ENCODE measurements at places on chromosomes 5 and 9.
A peak's percentile ranks its signal among the peaks of the same experiment; 100 is the strongest.

- DNase-seq, result no peak
These were observed 1.3 kb downstream of the CCT5 start for GRCh38 chr5:10251405-10251804.

DNA sequence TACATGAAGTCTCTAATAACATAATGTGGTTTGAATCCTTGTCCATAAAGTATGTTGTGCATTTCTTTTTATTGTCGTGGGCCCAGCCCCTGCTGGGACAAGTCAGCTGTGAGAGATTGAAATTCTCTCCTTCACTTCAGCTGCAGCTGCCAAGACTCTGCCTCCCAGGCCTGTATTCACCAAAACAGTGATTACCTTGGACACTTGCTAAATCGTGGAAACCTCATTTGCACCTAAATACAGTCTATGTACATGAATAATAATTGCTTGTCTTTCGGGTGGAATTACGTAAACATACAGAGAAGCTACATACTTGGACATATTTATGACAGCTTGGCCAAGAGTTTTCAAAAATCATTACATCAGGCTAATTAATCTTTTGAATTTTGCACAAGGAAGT lies 898.5 kb upstream of the SEMA6A start:
- no peak for DNase-seq

- no peak for DNase-seq
These were observed 80.0 kb downstream of the MAN2A1 start for GRCh38 chr5:109769597-109770291.

- peak; percentile 33 for DNase-seq
These were observed 313.8 kb downstream of the ENC1 start for GRCh38 chr5:74326571-74327338.

DNA sequence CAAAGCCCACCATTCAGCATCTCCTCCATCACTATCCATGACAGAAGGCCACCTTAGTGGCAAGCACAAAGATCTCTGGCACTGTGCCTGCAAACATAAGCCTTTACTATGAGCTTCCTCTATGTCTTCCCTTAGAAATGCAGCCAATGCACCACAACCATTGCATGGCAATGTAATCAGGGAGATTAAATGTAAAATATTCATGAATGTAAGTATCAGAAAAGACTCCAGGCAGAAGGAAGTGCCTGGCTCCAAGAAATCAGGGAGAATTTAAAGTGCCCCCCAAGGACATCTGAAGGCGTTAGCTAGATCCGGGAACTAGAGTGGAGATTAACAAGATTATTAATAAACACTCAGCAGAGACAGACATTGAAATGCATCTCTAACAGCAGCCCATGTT lies 32.5 kb upstream of the MYORG start:
- DNase-seq, result no peak

- no peak for DNase-seq
These were observed 192.4 kb downstream of the SEMA6A start for GRCh38 chr5:116382032-116382873.

DNA sequence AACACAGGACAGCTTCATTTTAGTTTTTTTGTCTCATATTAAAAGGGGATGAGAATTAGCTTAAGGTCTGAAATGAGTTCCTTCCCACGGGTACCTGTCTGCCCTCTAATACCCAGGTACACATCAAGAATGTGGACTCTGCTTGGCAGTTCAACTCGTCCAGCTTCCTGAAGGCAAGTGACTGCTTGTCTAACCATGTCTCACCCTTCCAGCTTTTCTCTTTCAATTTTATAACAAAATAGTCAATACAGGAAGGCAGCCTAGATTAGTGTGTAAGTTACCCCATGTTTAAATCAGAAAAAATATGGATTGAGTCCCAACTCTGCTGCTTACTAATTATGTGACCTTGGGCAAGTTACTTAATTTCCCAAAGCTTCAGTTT lies 50.5 kb upstream of the C5orf46 start:
- DNase-seq, result no peak

GRCh38 chr9:7108936-7109335 lies 351.2 kb downstream of the KDM4C start:
- DNase-seq, result no peak

GRCh38 chr5:141641634-141642267 lies 5.0 kb downstream of the RELL2 start:
- DNase-seq, result no peak

DNA sequence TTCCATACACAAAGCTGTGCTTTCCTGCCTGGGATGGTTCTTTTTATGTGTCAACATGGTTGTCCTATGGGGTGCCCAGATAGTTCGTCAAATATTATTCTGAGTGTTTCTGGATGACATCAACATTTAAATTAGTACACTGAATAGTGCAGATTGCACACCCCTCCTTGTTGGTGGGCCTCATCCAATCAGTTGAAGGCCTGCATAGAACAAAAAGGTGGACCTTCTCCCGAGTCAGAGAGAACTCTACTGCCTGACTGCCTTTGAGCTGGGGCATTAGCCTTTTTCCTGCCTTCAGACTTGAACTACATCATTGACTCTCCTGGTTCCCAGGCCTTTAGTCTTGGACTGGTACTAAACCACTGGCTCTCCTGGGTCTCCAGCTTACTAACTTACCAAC lies 80.4 kb downstream of the SHB start:
- DNase-seq, result no peak

- DNase-seq, result no peak
These were observed 320.3 kb downstream of the ARHGEF28 start for GRCh38 chr5:73946278-73946677.

DNA sequence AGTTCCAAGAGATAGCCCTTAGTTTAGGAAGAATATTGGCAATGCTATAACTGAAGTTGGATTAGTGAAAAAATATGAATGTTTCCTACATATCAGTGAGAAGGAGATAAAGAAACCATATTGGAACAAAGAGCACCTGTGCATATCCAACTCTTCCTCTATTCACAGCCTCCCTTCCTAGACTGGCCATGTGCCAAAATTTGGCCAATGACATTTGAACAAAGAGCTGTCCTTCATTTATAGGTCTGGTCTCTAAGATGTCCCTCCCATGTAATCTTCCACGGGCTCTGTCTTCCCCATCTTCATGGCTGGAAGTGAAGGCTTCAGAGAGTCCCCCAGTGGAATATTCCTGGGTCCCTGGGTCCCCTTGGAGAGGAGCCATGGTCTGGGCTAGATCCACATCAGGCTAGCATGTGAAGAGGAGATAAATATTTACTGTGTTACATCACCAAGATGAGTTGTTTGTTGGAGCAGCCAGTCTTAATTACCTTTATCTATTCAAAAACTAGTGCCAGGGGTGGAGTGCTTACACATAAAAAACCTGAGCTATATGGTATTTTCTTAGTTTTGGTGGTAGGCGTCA lies 190.0 kb upstream of the S1PR3 start:
- no peak for DNase-seq

DNA sequence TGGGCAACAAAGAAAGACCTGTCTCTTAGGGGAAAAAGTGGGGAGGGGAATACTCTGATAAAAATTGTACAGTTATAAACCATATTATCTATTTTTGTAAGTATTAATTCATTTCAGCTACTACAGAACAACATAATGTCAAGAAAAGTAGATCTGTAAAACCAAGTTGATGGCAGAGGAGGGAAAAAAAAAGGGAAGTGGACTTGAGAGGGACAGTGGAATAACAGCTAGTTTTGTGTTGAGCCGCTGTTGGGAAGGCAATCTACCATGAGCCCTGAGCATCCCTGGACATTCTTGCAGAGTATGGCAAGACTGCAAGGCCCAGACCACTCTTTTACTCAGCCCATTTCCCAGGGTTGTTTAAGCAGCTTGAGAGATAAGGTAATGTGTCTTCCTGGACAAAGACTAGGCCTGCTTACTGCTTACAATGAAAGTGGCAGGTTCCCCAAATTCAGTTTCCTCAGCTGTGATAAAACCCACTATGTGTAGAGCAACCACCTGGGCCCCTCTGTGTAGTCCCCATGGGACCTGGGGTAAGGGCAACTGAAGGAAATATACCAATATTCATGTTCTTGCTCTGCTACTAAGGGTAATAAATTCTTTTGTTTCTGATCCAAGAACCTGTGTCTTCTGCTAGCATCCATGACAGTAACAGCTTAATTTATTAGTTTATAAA lies 25.0 kb downstream of the CEP120 start:
- DNase-seq, result no peak

DNA sequence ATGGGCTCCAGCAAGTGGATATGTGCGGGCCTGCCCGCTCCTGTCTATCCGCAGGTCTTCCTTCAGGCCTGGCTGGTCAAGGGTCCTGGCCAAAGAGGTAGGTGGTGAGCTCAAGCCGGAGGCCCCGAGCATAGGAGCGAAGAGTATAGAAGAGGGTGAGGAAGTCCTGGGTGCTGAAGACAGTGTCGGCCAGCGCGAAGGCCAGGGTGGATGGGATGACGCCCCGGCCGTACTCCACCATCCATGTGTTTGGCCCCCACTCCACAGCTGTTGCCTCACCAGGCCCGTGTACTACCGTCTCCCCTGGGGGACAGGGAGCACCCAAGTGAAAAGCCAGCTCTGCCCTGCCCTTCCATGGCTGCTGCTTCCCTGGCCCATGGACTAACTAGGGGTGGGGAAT lies 2.0 kb downstream of the SIGMAR1 start:
- no peak for DNase-seq

GRCh38 chr9:131366761-131367401 lies 27.0 kb upstream of the PRRC2B start:
- DNase-seq, result no peak

GRCh38 chr9:122904466-122904822 lies 715 bp downstream of the RC3H2 start:
- no peak for DNase-seq

DNA sequence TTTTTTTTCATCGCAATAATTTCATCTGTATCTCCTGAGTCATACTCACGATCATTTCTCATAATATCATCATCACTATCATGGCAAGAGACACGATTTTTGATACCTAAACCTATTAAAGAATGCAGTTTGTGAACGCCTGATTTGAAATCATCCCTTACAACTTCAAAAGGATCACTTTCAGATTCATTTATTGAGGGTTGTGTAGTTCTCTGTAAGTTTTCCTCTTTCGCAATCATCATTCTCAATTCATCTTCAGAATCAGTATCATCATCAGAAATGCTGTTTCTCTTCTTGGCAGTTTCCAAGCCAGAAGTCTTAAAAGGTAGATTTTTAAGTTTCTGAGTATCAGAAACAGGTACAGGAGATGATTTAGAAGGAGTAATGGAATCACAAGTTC lies 9.7 kb downstream of the NOL8 start:
- no peak for DNase-seq

GRCh38 chr5:153088538-153088937 lies 401.9 kb upstream of the GRIA1 start:
- DNase-seq, result no peak

- DNase-seq, result no peak
These were observed 4.5 kb downstream of the NOXA1 start for GRCh38 chr9:137427454-137428310.

DNA sequence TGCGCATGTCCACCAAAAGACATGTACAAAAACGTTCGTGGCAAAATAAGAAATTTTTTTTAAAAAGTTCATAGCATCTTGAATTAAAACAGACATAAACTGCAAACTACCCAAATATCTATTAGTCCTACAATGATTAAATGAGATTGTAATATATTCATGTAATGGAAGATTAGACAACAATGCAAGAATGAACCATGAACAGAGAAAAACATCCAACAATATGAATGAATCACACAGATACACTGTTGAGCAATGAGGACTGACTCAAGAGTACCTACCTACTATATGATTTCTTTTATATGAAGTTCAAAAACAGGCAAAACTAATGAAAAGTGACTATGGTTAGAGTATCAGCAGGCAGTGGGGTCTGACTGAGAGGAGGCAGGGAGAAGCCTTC lies 17.9 kb upstream of the CTNNAL1 start:
- no peak for DNase-seq

DNA sequence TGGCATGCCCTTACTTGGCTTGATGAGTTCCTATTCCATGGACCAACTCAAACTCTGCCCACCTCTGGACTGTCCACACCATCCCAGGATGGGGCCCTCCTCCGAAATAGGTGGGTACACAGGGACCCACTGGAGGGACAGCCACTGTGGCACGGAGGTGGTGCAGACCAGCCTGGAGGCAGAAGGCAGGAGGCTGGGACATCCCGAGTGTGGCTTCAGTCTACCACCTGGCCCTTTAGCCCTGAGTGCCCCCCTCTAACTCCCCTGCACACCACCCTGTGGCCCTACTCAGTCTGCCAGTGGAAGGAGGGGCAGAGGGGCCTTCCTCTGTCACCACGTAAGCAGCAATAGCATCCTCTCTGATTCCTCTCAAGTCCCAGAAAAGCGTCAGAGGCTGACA lies 3.7 kb downstream of the IL3 start:
- DNase-seq, result no peak

DNA sequence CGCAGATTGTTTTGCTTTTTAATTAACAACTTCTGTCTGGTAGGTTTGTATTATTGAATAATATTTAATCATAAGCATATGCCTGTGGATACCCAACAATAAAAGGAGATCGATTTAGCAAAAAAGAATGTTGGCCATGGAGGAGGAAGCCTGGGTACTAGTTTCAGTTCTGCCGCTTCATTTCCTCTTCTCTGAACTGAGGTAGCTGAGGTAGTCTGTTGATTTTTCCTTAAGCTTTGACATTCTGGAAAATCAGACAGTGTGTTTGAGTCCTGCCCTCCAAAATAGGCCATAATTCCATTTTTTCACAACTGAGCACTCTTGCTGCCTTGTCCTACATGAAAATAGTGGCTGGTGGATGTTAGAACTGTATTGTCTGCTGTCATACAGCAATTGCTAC lies 6.0 kb upstream of the GPR21 start:
- no peak for DNase-seq

- no peak for DNase-seq
These were observed 78.9 kb downstream of the SMARCA2 start for GRCh38 chr9:2093920-2094597.

DNA sequence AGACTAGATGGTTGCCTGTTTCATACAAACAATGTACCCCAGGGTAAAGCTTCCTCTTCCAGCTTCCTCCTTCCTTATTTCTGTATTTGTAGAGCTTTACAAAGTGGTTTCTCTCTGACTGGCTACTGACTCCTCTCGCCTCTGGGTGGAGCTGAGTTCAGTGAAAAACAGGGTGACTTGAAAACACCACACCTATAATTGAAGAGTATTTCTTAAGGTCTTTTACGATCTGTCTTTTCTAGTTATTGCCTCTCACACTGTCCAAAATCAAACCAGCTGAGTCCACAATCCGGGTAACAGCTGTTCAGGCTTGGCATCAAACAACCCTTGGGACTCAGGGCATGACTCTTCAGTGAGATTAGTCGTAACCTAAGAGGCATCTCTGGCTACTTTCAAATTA lies 200.4 kb downstream of the ARRDC3 start:
- DNase-seq, result no peak

GRCh38 chr9:110755179-110755578 lies 86.6 kb downstream of the MUSK start:
- DNase-seq, result no peak

GRCh38 chr5:157088342-157088990 lies 20.4 kb downstream of the HAVCR2 start:
- DNase-seq, result no peak

- DNase-seq, result no peak
These were observed 97.7 kb downstream of the AK8 start for GRCh38 chr9:132780230-132781007.

DNA sequence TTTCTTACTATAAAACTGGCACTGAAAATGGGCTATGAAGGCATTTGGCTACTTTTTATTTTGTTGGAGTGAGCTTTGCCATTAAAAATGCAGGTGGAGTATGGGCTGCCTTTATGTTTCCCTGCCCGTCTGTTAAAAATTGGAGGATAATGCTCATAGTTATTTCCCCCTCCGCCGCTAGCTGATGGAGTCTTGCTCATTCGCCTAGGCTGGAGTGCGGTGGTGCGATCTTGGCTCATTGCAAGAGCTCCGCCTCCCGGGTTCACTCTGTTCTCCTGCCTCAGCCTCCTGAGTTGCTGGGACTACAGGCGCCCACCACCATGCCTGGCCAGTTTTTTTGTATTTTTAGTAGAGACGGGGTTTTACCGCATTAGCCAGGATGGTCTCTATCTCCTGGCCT lies 8.6 kb downstream of the G3BP1 start:
- no peak for DNase-seq

All from NCI-H187 (cell line).